Caki2 (cell line): ENCODE measurements at places on chromosomes 3 and 15. TPM values are rescaled to one million over a fixed set of nuclear protein-coding genes. Genes with fewer than 3 reads are reported as not detected.

CAMKV gene
- total RNA-seq = not detected in 2 replicates

LHFPL4 gene
- total RNA-seq = not detected in 2 replicates

MB21D2 gene
- 3.3 and 9.2 TPM in 2 replicates for total RNA-seq

RPL32 gene
- total RNA-seq = 1,005 and 1,130 TPM in 2 replicates

TGM5 gene
- total RNA-seq = not detected in 2 replicates

TMEM207 gene
- not detected in 2 replicates for total RNA-seq

DLL4 gene
- total RNA-seq = 0.07 TPM in 1 of 2 replicates, not detected in the other

P2RY12 gene
- not detected in 2 replicates for total RNA-seq

STARD5 gene
- 0.35 and 2.0 TPM in 2 replicates for total RNA-seq

SNTN gene
- not detected in 2 replicates for total RNA-seq

SQOR gene
- 165 and 205 TPM in 2 replicates for total RNA-seq

GTPBP8 gene
- 10.5 and 10.6 TPM in 2 replicates for total RNA-seq

SATB1 gene
- not detected in 2 replicates for total RNA-seq

NANOGP8 gene
- not detected in 2 replicates for total RNA-seq

GOLGA8T gene
- 0.23 TPM in 1 of 2 replicates, not detected in the other for total RNA-seq

DNA sequence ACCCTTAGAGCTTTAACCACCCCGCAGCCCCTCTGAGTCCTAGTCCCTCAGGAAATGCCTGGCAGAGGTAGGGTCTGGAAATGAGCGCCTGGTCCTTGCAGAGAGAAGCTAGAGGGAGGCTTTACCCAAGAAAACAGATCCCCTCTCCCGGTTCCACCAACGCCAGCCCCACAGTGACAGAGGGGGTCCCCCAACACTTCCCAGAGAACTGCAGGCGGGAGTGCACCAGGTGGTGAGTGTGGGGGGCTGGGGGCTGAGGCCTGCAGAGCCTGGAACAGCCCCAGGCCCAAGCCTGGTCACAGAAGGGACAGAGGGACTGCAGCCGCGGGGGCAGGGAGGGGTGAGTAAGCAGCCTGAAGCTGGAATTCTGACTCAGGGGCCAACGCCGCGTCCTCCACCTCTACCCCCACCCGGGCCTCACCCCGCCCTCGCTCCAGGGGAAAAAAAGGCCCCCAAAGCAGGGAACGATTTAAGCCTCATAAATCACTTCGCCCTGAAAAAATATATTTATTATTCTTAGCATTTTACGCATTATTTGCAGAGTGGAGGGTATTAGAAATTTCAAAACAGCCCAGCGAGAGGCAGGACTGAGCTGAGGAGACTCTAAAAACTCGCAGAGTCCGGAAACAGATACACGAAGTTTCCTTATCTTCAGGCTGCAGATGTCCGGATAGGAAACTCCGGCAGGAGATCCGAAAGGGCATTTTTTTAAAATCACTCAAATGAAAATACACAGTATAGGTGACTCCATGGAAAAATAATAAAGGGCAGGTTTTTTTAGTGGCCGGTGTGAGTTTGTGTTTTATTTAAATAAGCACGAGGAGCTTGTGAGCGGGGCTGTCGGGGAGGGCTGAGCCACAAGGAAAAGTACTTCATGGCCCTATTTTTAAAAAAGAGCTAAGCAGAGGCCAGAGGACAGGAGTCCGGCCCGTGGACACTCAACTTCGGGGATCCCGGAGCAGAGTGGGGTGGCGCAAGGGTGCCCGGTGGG lies 10.0 kb downstream of the GATA2 start:
- no peak for DNase-seq

DNA sequence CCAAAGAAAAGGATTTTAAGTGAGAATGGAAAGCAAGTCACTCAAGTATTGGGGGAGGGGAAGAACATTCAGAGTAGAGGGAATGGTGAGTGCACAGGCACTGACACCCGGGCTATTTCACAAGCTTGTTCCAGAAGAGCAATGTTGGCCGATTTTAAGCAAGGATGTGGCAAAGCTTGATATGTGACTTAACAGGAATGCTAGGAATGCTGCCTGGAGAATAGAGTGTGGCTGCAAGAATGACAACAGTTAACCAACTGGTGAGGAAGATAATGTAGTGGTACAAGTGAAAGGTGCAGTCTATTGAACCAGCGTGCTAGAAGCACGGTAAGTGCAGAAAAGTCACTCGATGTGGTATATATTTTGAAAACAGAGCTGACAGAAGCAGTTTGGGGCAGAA lies 6.2 kb upstream of the CCDC80 start:
- DNase-seq = peak; percentile 51

GRCh38 chr3:97952872-97953271 lies 19.4 kb downstream of the RIOX2 start:
- no peak for DNase-seq

DNA sequence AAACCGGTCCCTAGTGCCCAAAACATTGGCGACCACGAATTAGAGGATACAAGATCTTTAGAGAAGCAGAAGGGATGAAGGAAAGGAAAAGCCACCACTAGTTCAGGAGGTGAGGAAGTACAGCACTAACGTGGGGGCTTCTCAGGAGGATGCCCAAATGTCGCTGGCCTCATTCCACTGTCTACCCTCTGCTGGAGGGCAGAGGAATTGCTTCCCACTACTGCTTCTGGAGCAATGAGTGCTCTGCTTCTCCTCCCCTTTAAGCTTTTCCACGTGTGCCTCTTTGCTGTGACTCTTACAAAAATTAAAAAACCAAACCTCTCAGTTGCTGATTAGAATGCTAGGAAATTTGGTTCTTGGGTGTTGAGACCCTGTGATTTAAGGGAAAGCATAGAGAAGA lies 281.3 kb downstream of the CLSTN2 start:
- DNase-seq = no peak

GRCh38 chr15:78264304-78265136 lies at the start of gene DNAJA4:
Gene DNAJA4 (plus strand): TSS chr15:78264562. CDS start chr15:78264764, 202 bp downstream.
- DNase-seq = no peak

GRCh38 chr3:170572665-170573253 lies 13.1 kb downstream of the SLC7A14 start:
- DNase-seq = peak; percentile 65

GRCh38 chr3:117217355-117217754 lies 507.8 kb downstream of the TUSC7 start:
- peak; percentile 71 for DNase-seq

- DNase-seq = no peak
Observed at GRCh38 chr3:29189328-29189727, 91.5 kb upstream of the RBMS3 start.

- no peak for DNase-seq
Observed at GRCh38 chr3:13704174-13704573, 155.2 kb downstream of the FBLN2 start.

GRCh38 chr3:178223876-178224275 lies 312.4 kb upstream of the KCNMB2 start:
- no peak for DNase-seq

GRCh38 chr3:172649987-172650386 lies 60.9 kb downstream of the NCEH1 start:
- no peak for DNase-seq

DNA sequence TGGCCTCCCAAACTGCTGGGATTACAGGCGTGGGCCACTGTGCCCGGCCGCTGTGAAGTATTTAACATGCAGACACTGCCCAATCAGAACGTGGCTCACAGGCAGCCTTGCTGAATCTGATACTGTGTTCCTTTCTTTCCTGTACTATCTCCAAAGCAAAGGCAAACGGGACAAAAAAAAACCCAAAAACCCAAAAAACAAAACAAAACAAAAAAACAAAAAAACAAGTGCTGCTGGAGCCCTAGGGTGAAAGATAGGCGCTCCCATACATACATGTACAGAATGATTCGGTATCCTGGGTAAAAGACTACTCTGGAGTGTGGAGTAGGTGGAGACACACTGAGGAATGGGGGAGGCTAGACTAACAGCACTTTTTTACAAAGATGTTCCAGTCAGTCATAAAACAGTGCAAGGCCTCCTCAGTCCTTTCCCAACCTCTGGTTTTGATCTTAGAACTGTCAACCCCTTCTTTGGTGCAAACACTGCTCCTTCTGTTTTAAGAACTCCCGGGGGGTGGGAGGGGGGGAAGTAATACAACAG lies 7.7 kb upstream of the MAP1A start:
- DNase-seq = no peak

DNA sequence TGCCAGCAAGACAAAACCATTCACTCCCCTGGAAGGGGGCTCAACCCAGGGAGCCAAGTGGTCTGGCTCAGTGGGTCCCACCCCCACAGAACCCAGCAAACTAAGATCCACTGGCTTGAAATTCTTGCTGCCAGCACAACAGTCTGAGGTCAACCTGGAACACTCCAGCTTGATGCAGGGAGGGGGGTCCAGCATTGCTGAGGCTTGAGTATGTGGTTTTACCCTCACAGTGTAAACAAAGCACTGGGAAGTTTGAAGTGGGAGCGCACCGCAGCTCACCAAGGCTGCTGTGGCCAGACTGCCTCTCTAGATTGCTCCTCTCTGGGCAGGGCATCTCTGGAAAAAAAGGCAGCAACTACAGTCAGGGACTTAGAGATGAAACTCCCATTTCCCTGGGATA lies 81.7 kb downstream of the MSL2 start:
- no peak for DNase-seq

DNA sequence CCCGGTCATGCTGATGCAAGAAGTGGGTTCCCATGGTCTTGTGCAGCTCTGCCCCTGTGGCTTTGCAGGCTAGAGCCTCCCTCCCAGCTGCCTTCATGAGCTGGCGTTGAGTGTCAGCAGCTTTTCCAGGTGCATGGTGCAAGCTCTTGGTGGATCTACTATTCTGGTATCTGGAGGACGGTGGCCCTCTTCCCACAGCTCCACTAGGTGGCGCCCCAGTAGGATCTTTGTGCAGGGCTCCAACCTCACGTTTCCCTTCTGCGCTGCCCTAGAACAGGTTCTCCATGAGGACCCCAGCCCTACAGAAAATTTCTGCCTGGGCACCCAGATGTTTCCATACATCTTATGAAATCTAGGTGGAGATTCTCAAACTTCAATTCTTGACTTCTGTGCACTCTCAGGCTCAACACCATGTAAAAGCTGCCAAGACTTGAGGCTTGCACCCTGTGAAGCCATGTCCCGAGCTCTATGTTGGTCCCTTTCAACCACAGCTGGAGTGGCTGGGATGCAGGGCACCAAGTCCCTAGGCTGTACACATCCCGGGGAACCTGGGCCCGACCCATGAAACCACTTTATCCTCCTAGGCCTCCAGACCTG lies 238.4 kb upstream of the MDFIC2 start:
- DNase-seq = peak; percentile 14

- no peak for DNase-seq
Observed at GRCh38 chr3:197458179-197458707, 97.5 kb downstream of the BDH1 start.

GRCh38 chr3:48217449-48217848 lies 5.8 kb upstream of the CAMP start:
- no peak for DNase-seq

DNA sequence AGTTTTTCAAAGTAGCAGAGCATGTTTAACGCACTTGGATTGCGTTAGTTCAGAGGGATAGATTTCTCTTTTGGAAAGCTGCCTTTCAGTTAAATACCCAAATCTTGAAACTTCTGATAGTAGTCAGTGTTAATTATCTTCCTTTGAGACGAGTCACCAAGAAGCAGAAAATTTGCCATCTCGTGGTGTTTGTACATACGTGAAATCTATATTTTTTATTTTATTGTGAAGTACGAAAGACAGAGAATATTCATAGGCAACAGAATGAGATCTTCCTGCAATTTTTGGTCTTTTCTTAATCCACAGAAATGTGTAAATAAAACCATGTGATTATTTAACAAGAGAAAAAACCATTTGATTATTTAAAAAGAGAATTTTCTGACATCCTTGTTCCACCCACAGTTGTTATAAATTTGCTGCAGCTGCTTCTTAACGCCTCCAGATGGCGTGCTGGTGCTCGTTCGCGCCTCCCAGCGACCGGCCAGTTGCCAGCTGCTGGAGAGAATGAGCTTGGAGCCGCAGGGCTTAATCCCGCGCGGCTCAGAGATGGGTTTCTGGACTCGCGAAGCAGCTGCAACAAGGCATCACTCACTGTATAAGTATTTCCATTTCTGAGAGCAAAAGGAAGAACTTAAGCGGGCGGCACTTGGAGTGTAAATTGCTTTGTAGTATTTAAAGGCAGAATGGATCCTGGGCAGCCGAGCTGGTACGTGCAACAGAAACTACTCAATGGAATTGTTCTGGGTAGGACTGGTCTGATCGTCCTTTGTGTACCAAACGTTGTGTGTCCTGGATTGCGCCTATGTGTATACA lies 10.5 kb upstream of the SLITRK3 start:
- peak; percentile 68 for DNase-seq

DNA sequence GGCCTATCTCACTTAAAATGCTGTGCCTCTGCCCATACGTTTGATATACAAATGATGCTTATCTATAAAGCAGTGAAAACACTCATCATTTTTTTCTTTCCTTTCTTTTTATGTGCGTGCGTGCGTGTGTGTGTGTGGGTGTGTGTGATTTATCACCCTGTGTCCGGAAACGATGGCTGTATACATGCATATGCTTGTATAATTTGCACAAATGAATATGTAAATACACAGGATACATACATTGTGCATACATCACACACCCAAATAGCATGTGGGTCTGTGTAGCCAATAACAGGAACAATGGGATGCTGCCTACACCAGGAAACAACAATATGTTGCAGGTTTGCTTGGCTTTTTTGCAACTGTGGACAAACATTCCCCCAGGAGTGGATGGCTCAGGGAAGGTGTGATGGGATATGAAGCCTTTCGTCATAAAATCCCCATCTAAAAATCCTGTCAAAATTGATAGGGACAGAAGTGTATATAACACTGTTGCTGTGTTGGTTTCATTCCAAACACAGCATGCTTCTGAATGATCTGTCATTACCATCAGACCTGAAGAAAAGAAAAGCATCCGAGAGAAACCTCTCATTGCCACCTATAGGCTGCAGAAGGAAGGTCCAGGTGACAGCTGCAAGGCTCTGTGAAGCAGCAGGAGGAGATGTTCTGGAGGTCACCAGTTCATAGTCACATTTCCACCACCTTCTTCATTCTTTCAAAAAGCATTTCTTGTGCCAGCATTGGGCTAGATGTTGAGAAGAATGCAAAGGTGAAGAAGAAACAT lies 503.9 kb upstream of the NR2F2 start:
- peak; percentile 29 for DNase-seq

DNA sequence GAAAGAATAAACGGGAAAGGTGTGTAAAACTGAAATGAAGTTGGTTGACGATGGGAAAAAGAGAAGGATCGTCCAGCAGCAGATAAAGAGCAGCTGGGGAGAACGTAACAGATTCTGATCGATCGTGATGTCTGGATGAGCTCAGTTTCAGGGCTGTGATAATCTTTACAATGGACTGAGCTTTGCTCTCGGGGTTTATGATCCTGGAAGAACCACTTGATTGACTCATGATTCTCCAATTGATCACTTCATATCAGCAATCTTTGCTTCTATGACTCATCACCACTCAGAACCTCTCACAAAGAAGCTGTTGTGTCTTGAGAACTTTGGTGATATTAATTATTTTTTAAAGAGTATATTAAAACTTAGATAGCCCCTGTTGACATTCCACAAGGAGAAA lies 690.7 kb downstream of the TUSC7 start:
- DNase-seq = no peak

- DNase-seq = peak; percentile 81
Observed at GRCh38 chr15:72339777-72340177, 19.8 kb upstream of the CELF6 start.

- DNase-seq = no peak
Observed at GRCh38 chr3:17607905-17608304, 134.5 kb downstream of the TBC1D5 start.
